ENCODE measurements at places on chromosomes 2 and 18. TPM values are rescaled to one million over a fixed set of nuclear protein-coding genes. Genes with fewer than 3 reads are reported as not detected.
A peak's percentile ranks its signal among the peaks of the same experiment; 100 is the strongest.

- peaks cover 12% of the 10 kb centered on the region for H3K27me3 ChIP-seq
- no peaks in the 10 kb centered on the region for H3K36me3 ChIP-seq
- H3K27ac ChIP-seq = no peak overlapping the region
Measured at GRCh38 chr18:10771053-10771709, 245.4 kb downstream of the NAPG start.

DNA sequence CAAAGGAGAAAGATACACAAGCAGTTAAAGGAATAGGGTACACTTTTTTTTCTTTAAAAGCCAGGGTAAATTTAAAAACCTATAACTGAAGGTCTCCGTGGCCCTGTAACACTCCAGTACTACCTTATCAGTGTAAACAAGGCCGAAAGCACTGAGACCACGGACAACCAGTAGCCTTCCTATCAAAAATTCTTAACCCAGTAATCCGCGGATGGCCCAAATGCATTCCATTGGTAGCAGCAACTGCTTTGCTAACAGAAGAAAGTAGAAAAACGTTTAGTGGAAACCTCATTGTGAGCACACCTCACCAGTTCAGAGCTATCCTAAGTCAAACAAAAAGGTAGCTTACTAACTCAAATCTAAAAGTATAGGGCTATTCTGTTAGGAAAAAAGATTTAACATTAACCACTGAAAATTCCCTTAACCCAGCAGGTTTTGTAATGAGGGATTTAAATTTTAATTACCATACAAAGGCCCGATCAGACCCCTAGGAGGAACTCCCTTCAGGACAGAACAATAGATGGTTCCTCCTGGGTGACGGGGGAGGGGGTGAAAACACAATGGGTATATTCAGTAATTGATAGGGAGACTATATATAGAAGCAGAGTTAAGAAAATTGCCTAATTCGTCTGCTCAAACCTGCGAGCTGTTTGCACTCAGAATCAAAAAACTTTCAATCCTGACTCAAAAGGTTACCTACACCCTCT is 50.8 kb upstream of the CWC22 start:
- no peak overlapping the region for H3K4me3 ChIP-seq
- H3K36me3 ChIP-seq = no peaks in the 10 kb centered on the region
- no peaks in the 10 kb centered on the region for H3K4me1 ChIP-seq

DNA sequence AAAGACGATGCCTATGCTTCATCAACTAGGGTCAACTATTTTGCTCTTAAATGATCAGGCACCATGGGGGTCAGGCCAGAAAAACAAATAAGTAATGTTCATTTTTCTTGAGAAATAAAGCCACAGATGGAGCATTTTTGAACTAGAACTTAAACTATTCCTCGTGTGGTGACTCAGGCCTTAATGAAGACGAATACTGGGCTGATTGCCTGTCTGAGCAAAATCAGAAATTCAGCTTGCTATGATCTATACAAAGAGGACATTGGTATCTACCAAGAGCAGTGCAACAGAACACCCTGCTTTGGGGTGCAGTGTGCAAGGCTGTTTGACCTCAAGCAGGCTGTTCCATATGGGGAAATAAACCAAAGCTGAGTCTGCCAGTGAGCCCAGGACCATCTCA is 176.0 kb downstream of the NRP2 start:
- H3K4me3 ChIP-seq = no peak overlapping the region
- peaks cover 6% of the 10 kb centered on the region for H3K27me3 ChIP-seq
- H3K36me3 ChIP-seq = no peaks in the 10 kb centered on the region
- H3K27ac ChIP-seq = no peak overlapping the region
- no peak for DNase-seq

SLC19A3 gene
- not detected for total RNA-seq

GRCh38 chr2:200871151-200871550 is 6.7 kb upstream of the CLK1 start:
- H3K4me1 ChIP-seq = peaks cover 15% of the 10 kb centered on the region
- H3K27ac ChIP-seq = peak overlapping the region; percentile 80
- no peak for DNase-seq
- H3K36me3 ChIP-seq = peaks cover 41% of the 10 kb centered on the region
- peaks cover 2% of the 10 kb centered on the region for H3K27me3 ChIP-seq

FAM228A gene
- total RNA-seq = not detected

DNA sequence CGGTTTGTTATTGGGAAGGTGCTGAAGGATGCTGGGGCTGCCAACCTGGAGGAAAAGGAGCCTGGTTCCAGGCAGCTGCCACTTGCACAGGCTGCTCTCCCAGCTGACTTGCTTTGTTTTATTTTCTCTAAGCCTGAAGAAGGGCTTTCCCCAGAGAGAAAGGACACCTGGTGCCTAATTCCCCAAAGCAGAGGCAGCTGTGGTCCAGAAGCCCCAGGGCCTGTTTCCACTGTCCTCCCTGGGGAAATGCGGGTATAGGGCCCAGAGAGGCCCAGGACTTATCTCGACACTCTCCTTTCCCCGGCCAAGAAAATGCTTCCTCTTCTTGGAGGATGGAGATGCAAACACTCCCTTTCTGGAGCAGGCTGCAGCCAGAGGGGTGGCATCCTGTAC is 30.1 kb downstream of the INO80C start:
- H3K27me3 ChIP-seq = no peaks in the 10 kb centered on the region
- no peak overlapping the region for H3K27ac ChIP-seq
- no peak for DNase-seq
- peaks cover 13% of the 10 kb centered on the region for H3K36me3 ChIP-seq
- H3K4me1 ChIP-seq = no peaks in the 10 kb centered on the region

DUSP2 gene
- total RNA-seq = 313 TPM

DNA sequence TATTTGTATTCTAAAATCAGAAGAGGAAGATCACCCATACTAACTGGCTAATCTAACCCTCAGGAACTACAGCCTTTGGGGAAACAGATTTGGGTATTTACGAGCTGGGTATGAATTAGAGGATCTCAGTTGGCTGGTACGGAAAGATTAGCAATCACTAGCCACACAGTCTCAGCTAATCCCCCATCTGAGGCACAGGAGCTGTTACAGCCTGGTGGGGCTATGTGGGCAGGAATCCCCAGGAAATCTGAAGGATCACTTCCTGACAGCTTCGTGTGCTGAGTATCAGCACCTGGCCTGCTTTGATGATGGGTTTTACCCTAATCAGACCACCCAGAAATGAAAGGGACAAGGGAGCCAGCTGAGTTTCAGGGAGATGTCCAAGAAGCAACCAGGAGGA is 206.3 kb downstream of the AFF3 start:
- peaks cover 2% of the 10 kb centered on the region for H3K36me3 ChIP-seq
- H3K27me3 ChIP-seq = no peaks in the 10 kb centered on the region
- no peak overlapping the region for H3K4me3 ChIP-seq
- H3K27ac ChIP-seq = no peak overlapping the region

CRACDL gene
- 0.09 TPM for total RNA-seq

GRCh38 chr18:1013951-1014350 is 109.3 kb downstream of the ADCYAP1 start:
- H3K27me3 ChIP-seq = no peaks in the 10 kb centered on the region
- H3K36me3 ChIP-seq = no peaks in the 10 kb centered on the region
- no peak overlapping the region for H3K4me3 ChIP-seq
- H3K4me1 ChIP-seq = no peaks in the 10 kb centered on the region
- DNase-seq = no peak
- H3K27ac ChIP-seq = no peak overlapping the region

DNA sequence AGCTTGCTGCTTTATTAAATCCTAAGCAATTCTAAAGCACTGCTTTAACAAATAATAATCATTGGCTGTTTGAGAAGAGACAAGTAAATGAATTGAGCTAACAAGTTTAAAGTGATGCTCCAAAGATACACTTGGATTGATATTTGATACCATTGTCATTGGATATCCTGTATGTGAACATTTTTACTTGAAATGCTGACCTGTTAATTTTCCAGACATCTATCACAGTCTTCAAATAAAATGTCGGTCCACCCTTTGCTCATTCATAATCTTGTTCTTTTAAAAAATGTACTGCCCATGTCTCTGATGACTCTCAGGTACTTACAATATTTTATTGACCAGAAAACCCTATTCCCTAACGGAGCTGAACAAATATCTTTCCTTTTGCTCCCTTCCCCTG is 202.1 kb downstream of the DYSF start:
- DNase-seq = no peak
- no peaks in the 10 kb centered on the region for H3K27me3 ChIP-seq
- no peak overlapping the region for H3K4me3 ChIP-seq
- peaks cover 6% of the 10 kb centered on the region for H3K36me3 ChIP-seq
- no peaks in the 10 kb centered on the region for H3K4me1 ChIP-seq

- H3K4me3 ChIP-seq = no peak overlapping the region
- H3K4me1 ChIP-seq = no peaks in the 10 kb centered on the region
- H3K27me3 ChIP-seq = no peaks in the 10 kb centered on the region
Measured at GRCh38 chr18:6435731-6436130, 21.0 kb upstream of the L3MBTL4 start.

DNA sequence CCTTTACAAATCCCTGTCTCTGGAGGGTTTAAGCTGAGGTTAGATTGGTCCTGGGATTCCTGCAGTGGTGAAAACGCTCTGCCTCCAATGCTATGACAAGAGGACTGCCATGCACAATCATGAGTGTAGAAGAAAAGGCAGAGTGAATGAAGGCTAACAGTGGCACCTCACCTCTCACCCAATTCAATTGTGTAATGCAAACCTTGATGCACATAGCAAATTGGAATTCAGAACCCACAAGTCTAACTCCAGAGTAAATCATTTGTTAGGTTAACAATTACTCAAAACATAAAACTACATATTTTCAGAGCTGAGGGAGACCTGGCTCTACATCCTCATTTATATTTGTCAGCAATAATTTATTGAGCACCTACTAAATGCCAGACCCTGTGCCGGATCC is 1.8 kb downstream of the TGFBRAP1 start:
- peak overlapping the region; percentile 7 for H3K27ac ChIP-seq
- H3K4me1 ChIP-seq = peaks cover 61% of the 10 kb centered on the region
- DNase-seq = no peak
- peak overlapping the region; percentile 88 for H3K4me3 ChIP-seq

SMAD7 gene
- 17.4 TPM for total RNA-seq

GRCh38 chr2:216031960-216032689 is 18.8 kb upstream of the MREG start:
- H3K4me1 ChIP-seq = peaks cover 44% of the 10 kb centered on the region
- DNase-seq = no peak
- no peaks in the 10 kb centered on the region for H3K27me3 ChIP-seq

GRCh38 chr2:33529771-33530481 is 53.5 kb downstream of the RASGRP3 start:
- peaks cover 10% of the 10 kb centered on the region for H3K4me1 ChIP-seq
- H3K4me3 ChIP-seq = no peak overlapping the region
- H3K27ac ChIP-seq = no peak overlapping the region
- H3K36me3 ChIP-seq = no peaks in the 10 kb centered on the region
- no peak for DNase-seq

DNA sequence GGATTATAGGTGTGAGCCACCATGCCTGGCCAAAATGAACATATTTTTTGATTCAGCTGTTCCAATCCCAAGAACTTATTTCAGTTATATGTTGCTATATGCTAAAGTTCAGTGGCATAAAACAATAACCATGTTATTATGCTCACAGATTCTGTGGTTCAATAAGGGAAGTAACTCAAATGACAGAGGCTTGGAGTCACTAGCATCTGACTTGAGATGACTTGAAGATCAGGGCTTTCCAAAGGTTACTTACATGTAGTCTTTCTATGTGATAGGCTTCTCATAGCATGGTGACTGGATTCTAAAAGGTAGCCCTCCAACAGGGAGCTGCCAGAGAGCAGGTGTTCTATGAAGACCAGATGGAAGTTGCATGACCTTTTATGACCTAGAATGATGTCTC is 17.2 kb downstream of the CLK1 start:
- DNase-seq = no peak
- no peaks in the 10 kb centered on the region for H3K27me3 ChIP-seq
- no peaks in the 10 kb centered on the region for H3K4me1 ChIP-seq
- H3K36me3 ChIP-seq = peaks cover 21% of the 10 kb centered on the region
- no peak overlapping the region for H3K4me3 ChIP-seq
- H3K27ac ChIP-seq = no peak overlapping the region

DNA sequence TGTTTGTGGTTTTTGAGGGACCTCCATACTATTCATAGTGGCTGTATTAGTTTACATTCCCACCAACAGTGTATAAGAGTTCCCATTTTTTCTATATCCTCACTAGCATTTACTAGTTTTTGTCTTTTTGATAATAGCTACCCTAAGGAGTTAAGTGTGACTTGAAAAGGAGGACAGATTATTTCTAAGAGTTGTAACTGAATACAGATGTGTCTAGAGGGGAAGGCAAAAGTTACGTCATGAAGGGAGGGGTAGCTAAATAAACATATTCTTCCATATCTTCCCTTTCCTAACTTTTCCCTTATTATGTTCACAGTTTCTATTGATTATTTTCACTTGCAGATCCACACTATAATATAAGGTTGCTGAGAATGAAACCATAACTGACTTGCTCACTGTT is 1315.7 kb upstream of the ZEB2 start:
- DNase-seq = no peak
- H3K36me3 ChIP-seq = no peaks in the 10 kb centered on the region
- H3K27me3 ChIP-seq = no peaks in the 10 kb centered on the region
- no peaks in the 10 kb centered on the region for H3K4me1 ChIP-seq
- no peak overlapping the region for H3K27ac ChIP-seq
- H3K4me3 ChIP-seq = no peak overlapping the region

DNA sequence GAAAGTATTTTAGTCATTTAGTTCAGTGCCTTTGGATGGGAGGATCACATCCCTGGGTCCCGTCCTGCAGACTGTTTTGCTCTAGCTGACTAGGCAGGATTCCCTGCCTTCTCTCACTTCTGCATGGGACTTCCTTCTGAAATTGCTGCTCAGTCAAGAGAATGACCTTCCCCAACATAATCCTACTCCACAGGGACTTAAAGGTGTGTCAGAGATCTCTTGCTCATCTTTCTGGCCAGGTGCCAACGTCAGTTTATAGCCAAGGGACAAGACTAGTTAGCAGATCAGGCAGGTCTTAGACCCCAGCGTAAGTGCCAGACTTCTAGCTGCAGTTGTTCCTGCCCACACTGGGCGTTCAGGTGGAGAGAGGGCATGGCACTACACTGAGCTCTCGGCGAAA is 9.5 kb upstream of the IL1B start:
- no peak for DNase-seq
- H3K4me1 ChIP-seq = no peaks in the 10 kb centered on the region
- H3K4me3 ChIP-seq = no peak overlapping the region
- H3K27me3 ChIP-seq = peaks cover 27% of the 10 kb centered on the region
- H3K36me3 ChIP-seq = no peaks in the 10 kb centered on the region

- no peaks in the 10 kb centered on the region for H3K36me3 ChIP-seq
- H3K27ac ChIP-seq = no peak overlapping the region
- H3K4me1 ChIP-seq = no peaks in the 10 kb centered on the region
- no peak for DNase-seq
Measured at GRCh38 chr2:123258877-123259539, 766.1 kb upstream of the CNTNAP5 start.

DNA sequence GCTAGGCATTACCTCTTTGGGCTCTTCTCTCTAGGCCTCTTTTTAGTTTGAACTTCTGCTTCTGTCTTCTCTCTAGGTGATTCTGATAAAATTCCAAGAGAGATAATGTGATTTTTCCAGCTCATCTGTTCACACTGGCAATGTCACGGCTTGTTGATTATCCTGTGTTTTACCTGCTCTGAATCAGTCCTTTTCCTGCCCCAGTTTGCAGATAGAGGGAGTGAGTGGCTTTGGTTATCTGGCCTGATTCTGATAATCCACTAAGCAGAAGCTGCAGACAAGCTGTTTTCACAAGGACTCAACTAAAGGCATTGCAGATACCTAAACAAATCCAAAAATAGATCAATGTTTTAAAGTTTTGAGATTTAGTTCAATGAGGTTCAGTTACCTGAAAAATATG is 111.9 kb downstream of the DCC start:
- H3K4me1 ChIP-seq = no peaks in the 10 kb centered on the region
- H3K27me3 ChIP-seq = no peaks in the 10 kb centered on the region
- H3K27ac ChIP-seq = no peak overlapping the region
- no peak for DNase-seq

- no peak for DNase-seq
- peak overlapping the region; percentile 99 for H3K27ac ChIP-seq
- peaks cover 61% of the 10 kb centered on the region for H3K4me1 ChIP-seq
- peaks cover 2% of the 10 kb centered on the region for H3K36me3 ChIP-seq
- no peaks in the 10 kb centered on the region for H3K27me3 ChIP-seq
Measured at GRCh38 chr18:46156843-46157242, 52.7 kb downstream of the HAUS1 start.

LONRF2 gene
- total RNA-seq = 0.20 TPM

REEP1 gene
- total RNA-seq = 0.23 TPM
